ENCODE measurements at places on chromosomes 11 and 22.

- no peak for DNase-seq
Observed at GRCh38 chr11:17511571-17511970, 32.6 kb downstream of the USH1C start.

DNA sequence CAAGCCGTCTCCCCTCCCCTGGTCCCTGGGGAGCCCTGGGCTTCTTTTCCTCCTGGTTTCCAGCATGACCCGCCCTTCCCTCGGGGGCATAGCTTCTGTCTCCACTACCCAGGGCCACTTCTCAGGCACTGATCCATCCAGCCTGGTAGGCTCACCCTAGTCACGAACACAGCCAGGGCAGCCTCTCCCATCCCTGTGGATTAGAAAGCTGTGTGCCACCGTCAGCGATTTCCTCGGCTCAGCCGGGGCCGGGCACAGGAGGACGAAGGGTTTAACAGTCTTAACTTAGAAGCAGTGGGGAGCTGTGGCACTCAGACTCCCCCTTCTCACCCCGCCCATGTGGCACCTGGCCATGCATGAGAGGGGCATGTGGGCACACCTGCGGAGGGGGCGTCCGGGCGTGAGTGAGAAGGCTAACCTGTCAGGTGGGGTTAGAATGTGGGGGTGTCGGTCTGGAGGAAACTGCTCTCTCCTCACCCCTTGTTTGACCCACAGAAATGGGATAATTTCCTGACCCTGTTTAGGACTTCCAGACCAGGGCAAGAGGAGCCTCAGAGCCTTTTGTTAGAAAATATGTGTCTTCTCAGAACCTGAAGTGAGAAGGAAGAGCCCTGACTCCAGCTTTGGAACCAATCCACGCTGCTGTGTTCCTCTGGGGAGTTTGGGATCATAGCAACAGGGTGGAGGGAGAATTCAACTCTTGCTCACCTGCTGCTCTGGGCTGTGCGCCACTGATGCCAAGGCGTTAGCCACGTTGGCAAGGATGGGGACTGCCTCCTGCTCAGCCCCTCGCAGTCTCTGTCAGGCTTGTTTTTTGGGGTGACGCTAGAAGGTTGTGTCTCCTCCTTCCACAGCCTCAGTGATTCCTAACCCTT, 14.6 kb downstream of the GLB1L2 start:
- peak; percentile 74 for DNase-seq

GRCh38 chr22:39530692-39531331, 1.7 kb downstream of the RPS19BP1 start:
- no peak for DNase-seq

DNA sequence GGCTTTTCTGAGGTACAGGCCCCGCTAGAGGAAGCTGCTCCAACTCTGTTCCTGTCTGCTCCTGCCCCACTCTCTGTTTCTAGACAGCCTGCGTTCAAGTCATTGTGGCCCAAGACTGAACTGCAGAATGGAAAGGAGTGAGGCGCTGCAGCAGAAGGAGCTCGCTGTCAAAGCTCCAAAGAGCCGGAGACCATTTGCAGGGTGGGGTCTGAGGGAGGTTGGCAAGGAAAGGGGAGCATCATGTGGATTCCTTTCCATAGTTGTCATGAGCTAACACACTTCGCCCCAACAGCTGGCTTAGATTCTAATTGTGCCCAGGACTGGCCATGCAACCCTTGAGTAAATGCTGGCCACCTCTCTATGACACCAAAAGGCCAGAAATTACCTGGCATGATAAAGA, 18.8 kb downstream of the APOL4 start:
- DNase-seq: no peak

DNA sequence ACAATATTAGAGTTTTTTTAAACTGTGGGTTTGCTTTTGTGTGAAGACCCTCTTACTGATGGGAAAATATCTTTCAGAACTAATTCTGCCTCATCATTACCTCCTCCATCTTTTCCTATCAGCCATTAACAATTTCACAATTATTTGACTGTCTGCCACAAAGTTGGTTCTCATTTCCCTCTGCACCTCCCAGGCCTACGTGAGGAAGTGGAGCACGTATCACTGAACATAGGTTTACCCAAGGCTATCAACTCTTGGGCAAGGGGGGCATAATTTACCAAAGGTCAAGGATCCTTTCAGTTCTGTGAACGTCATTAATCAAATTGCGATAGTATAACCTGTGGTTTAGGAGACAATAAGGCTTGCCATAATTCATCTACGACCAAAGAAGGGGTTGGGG, 60.0 kb downstream of the LIF start:
- DNase-seq: no peak
